ENCODE measurements at places on chromosomes 3 and 15.

GRCh38 chr3:35042210-35042991, 596.9 kb upstream of the ARPP21 start:
- DNase-seq, result no peak

DNA sequence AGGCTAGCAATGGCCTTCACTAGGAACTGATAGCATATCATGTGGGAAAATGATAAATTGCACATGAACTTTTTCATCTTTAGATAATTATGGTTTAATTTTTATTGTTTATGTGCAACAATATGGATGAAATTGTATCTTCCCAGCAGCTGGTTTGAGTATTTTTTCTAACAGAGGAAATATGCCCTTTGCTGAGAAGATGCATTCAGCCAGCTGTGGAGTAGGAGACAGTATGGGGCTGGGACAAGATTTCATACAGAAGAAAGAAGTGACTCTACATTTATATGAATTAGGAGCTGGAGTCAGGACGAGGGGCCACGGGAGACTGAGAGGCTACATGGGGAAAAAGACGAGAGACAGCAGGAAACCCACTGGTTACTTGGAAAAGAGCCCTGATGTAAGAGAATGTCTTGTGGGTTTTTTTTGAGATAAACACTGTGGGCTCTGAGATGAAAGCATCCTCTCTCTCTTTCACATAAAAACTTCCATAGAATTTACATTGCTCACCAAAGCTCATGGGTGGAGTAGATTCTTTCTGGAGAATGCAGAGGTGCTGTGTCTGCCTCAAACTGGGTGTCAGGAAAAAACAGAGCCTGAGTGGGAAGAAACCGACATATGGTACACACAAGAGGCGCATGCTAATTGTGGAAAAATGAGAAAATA, 115.2 kb upstream of the PDZRN3 start:
- DNase-seq, result no peak

DNA sequence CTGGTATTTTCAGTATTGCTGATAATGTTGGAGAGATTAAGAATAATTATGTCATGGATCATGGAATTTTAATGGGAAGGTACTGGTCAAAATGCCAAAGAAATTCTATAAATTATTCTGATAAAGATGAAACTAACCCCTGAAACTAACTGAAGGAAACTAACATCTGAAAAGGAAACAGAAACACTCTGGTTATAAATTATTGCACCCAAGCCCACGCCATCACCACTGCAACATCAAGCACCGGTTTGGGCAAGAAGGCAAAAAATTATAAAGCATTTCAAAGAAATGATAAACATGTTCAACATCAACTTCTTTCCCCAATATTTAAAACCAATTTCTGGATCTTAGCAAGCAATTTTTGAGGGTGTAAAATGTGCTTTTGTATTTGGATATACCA, 372.5 kb downstream of the TBC1D5 start:
- DNase-seq, result no peak

DNA sequence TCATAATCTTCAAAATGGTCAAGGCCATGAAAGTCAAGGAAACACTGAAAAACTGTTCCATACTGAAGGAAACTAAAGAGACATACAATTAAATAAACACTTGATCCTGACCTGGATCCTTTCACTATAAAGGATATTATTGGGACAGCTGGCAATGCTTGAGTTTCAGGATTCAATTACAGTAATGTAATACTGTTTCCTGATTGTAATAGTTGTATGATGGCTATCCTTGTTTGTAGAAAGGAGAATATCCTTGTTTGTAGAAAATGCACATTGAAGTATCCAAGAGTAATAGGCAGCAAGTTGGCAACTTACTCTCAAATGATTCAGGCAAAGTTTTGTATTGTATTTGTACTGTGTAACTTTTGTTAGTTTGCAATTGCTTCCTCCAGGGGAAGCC, 4.6 kb downstream of the CIDEC start:
- no peak for DNase-seq

DNA sequence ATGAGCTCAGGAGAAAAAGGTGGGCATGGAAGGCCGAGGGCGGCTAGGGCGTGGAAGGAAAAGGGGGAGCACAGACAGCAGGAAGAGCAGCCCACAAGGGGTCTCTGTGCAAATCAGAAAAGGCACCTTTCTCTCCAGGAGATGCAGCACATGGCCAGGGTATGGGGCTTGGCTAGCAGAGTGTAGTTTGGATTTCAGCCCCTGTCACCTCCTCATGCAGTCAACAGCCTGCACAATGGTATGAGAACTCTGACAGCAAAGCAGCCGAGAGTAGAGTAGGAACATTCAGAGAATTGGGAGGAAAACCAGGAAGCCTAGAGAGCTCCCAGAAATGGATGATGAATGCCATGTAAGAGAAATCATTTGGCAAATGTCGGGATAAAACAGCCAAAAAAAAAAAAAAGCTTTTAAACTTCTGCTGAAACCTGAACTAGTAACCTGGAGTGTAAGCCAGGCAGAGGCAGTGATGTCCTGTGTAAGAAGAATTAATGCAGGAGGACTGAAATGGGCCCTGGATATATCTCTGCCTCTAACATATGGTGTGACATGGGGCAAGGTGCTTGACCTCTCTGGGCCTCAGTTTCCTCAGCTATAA, 25.7 kb downstream of the FSTL1 start:
- no peak for DNase-seq

GRCh38 chr15:66907826-66908743, 157.3 kb upstream of the SMAD3 start:
- peak; percentile 30 for DNase-seq

DNA sequence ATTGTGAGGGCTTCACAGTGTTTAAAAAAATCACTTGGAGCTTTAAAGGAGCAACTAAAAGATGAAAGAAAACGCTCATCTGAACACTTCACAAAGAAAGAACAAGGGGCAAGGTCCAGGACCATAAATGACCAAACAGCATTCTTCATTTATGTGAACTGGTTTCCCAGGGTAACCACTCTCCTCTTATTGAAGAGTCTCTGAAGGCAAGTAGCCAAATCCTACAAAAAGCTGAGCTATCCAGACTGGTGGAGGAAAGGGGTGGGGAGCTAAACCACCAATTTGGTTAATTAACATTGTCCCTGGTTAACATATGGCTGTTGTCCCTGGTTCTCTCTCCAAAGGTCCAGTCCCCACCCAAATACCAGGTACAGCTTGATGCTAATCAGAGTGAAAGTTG, 58.1 kb downstream of the OSBPL10 start:
- DNase-seq, result no peak

DNA sequence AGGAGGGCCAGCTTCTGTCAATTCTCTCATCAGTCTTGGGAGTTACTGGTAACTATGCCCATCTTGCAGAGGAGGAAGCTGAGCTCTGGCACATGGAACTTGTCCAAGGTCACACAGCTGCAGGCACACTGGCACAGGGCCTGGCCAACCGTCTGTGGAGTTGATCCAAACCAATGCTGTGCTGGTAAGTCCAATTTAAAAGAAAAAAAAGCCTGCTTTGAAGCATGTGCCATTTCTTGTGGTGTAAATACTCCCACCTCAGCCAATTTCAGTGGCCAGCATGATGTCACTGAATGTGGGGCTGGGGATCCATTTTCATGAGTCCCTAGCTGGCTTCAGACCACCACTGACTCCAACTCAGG, 83.4 kb downstream of the CHSY1 start:
- DNase-seq, result no peak

DNA sequence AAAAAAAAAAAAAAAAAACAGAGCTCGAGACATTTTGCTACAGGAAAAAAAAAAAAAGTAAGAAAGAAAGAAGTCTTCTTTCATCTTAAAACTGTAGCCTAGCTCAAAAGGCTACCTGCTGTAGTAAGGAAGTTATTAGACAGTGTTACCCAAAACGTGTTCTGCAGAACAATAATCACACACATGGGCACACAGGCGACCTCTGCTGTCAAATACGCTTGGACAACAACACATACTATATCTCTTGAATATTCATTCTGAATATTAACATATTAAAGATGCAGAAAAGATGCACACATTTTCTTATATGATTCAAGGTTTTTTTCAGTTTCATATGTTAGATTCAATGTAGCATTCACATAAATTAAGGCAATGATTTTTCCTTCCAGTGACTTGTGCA, 215.8 kb downstream of the ROBO1 start:
- DNase-seq, result no peak

GRCh38 chr15:73560501-73561117, 72.6 kb downstream of the NPTN start:
- DNase-seq, result peak; percentile 22

GRCh38 chr3:11991751-11992150, 12.4 kb upstream of the SYN2 start:
- DNase-seq, result no peak

DNA sequence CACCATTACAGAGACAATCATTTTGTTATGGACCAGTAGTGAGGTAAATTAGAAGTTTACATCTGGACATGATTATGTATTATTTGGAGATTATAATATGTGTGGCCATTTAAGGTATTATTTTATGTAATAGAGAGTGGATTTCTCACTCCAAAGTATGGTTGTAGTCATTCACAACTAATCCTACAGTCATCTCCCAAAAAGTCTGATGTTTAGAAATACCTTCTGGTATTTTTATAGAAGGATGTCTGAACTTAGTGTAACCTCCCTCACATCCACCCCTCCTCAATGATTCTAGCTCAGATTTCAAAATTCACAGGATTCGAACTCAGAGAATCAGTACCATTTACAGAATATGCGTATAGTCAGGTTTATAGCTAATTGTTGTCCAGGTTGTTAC, 346.6 kb upstream of the MEIS2 start:
- no peak for DNase-seq

GRCh38 chr3:98884675-98885371, 16.7 kb downstream of the DCBLD2 start:
- DNase-seq, result no peak

- DNase-seq, result no peak
Observed at GRCh38 chr3:55718074-55718473, 231.0 kb upstream of the WNT5A start.

DNA sequence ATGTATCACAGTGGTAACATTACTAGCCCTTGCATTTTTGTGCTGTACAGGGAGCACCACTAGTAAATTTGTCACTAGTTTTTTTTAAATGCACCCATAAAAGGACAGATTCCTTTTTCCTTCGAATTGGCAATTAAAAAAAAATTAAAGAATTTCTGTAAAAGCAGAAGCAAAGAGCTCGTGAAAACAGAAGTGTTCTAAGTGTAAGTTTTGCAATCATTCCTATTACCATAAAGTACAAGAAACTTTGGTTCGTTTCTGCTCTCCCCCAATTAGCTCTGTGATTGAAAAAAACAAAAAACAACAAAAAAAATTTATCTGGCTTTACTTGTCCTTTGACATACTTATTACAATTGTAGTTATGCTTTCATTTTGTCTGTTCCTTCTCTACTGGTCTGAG, 5.3 kb downstream of the SERP1 start:
- no peak for DNase-seq

GRCh38 chr3:49530701-49531100, 23.6 kb upstream of the BSN start:
- DNase-seq, result no peak

DNA sequence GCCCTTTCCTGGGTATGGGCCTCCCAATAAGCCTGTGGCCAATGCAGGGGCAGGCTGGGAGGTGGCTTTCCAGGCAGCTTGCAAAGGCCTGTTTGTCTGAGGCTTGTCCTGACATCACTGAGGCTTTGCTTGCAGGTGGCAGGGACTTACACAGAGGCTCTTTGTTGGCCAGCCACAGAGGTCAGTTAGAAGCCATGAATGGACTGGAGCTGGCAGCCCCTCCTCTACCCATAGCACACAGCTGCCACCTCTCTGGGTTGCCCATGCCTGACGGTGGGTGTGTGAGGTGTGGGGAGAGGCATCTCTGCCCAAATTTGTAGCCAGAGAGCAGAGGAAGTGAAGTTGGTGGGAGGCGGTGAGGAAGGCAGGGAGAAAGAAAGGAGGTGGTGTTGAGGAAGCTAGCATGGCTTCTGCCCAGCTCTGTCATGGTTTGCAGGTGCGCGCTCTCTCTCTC, 17.1 kb downstream of the LIMD1 start:
- DNase-seq, result no peak

DNA sequence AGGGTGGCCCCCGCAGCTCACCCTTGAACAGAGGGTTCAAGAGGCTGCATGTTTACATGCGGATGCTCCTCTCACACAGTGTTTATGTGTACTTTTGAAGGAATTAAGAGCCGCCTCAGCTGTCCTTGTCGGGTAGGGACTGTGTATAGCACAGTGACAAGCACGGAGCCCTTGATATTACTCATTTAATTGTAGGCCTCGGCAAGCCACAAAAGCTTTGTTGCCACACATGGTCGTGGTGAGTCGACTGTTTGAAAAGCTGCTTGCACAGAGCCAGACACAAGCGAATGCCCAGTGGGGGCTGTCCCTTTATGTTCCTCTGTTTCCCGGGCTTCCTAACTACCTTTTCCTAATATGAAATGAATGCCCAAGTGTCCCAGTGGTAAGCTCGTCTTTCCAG, 4.5 kb downstream of the ESYT3 start:
- DNase-seq, result no peak

GRCh38 chr15:69861331-69862171, 236.2 kb downstream of the TLE3 start:
- no peak for DNase-seq

DNA sequence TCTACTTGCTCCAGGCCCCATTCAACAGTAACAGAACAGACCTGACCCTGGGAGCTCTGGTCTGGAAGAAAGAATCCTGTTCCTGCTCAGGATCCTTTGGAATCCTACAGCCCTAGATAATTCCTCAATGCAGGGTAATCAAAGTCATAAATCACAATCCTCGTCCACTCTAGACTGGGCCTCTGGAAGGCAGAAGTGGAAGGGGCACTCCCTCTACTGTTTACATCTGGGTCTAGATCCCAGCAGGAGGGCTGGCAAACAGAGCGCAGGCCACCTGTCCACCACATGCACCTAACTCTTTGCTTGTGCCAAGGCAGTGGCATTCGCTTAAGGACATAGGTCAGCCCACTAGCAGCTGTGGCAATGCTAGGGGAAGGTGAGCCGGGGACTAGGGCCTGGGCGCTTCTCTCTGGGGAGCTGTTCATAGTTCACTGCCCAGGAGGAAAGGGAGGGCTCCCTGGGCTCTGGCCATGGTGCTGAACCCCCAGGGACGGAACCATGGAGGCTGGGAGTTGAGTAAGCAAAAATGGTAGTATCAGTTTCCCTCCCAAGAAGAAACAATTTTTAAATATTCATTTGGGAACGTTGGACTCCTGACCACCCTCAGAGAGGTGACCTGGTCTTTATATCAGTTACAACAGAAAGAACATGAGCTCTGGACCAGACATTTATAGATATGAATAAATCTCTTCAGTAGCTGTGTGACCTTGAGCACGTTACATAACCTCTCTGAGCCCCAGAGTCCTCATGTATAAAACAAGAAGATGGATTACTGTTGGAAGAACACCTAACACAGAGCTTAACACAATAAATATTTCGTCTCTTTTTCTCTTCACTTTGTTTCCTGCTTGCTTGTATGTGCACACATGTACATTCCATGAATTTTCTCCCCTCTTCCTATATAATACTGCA, 90.2 kb downstream of the NTRK3 start:
- DNase-seq, result peak; percentile 12
